Activated T-helper 1 cell treated with anti-CD3 and anti-CD28 coated beads, Interleukin-2, amount 50 U/mL, for 16 hours (primary cell): ENCODE measurements at places on chromosomes 4 and X.

DNA sequence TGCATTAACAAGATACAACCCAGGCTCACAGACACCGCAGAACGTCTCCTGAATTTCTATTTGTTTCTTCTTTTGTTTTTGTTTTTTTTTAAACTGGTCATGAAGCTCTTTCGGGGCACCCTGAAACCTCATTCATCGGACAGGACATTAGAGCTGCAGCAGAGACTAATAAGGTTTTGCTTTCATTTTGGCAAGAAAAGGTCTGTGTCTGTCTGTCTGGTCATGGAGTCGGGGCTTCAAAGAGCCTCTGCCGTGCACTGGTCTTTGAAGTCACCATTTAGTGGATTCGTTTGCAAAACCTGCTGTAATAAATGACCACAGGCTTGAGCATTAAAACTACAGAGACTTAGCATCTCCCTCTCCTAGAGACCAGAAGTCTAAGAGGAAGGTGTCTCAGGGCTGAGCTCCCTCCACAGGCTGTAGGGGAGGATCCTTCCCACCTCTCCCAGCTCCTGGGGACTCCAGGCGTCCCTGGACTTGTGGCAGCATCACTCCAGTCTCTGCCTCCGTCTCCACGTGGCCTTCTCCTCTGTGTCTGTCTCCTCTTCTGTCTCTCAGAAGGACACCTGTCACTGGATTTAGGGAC is 247.5 kb downstream of the CRLF2 start:
- DNase-seq, result no peak

DNA sequence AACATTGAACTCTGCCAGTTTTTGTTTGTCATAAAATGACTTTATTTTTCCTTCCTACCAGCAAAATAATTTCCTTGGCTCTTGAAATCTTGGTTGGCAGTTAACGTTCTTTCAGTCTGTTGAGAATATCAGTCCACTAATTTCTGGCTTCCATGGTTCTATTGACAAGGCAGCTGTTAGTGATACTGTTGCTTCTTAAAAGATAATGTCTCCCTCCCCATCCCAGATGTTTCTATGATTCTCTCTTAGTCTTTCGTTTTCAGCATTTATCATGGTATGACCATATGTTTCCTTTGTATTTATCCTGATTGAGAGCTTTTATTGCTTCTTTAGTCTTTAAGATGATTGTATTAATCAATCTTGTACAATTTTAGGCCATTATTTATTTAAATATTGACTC is 81.1 kb upstream of the STK26 start:
- DNase-seq, result no peak

GRCh38 chrX:80576267-80576666 is 156.0 kb downstream of the TENT5D start:
- DNase-seq, result no peak

DNA sequence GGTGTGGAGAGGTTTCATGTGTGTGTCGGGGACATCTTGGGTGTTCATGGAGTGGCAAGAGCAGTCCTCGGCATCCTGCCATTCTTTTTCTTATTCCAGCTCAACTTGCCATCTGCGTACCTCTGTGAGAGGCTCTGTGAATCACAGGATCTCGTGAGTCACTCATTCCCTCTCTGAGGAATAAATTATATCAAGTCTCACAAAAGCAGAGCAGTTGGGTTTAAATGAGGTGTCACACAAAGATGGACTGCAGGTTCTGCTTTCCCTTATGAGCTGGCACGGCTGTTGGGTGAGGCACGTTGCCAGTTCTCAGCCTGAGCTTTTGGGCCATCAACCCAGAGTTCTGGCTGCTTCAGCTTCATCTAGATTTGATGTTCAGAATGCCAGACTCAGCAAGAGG is 6.8 kb upstream of the OCIAD2 start:
- no peak for DNase-seq

DNA sequence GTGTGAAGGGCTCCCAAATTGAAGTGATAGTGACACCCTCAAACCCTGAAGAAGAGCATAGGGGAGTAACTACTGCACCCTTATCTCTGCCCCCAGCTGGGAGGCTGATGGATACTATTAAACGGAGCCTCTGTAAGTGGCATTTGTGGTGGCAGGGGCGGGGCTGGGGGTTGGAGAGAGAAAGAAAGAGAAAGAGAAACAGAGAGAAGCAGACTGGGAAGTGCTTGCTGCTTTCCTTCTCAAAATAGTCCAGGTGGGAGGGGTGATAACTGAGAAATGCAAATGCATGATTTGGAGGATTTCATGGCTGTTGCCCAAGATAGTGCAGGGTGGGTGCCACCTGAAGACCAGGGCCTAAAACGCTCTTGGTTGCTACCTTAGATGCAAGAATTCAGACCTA is 253.5 kb upstream of the GATB start:
- DNase-seq, result peak; percentile 10

- no peak for DNase-seq
Observed at GRCh38 chr4:8283631-8284121, 14.1 kb downstream of the HTRA3 start.

GRCh38 chrX:68658530-68658929 is 11.1 kb downstream of the STARD8 start:
- DNase-seq, result no peak

GRCh38 chr4:118743867-118744266 is 58.7 kb downstream of the METTL14 start:
- DNase-seq, result no peak

GRCh38 chrX:77658886-77659285 is 127.1 kb downstream of the ATRX start:
- no peak for DNase-seq

DNA sequence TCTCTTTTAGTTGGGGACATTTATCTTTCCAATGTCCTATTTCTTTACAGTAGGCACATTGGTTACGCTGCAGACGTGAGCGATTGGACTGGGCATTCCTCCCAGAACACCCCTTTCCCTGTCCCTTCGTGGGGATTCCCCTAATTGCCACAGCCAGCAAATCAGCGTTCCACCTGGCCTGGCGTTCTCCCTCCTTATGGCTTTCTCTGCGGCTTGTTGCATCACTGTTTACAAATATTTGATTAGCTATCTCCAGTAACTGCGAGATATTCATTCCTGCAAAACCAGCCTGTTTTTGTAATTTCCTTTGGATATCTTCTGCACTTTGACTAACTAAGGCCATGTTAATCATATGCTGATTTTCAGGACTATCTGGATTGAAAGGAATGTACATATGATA is 202.5 kb upstream of the KLF8 start:
- DNase-seq, result no peak
